ENCODE measurements at places on chromosomes 11 and 22.

- peak; percentile 25 for ATAC-seq
Observed at GRCh38 chr11:21446939-21447590, 745.8 kb upstream of the ANO5 start.

DNA sequence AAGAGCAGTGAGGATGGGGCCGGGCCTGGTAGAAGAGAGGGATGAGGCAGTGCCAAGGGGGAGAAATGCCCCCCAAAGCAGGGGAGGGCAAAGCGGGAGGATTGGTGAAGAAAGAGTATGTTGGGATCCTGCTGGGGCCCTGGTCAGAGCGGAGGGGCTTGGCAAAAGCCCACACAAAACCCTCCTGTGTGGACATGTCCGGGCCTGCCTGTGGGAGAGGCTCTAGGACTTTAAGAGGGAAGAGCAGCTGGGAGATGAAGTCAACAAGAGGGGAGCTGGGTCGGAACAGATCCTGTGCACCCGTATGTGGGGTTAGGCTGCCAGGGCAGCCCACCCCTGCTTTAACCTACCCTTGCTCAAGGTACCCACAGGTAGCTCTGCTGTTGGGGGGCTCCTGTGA, 25.8 kb downstream of the ART5 start:
- no peak for ATAC-seq

GRCh38 chr11:64007160-64007628, 21.0 kb downstream of the OTUB1 start:
- ATAC-seq: peak; percentile 49

GRCh38 chr11:31869986-31870385, 58.9 kb upstream of the PAX6 start:
- ATAC-seq: no peak

- peak; percentile 76 for ATAC-seq
Observed at GRCh38 chr11:132540581-132540980, 991.7 kb downstream of the OPCML start.

DNA sequence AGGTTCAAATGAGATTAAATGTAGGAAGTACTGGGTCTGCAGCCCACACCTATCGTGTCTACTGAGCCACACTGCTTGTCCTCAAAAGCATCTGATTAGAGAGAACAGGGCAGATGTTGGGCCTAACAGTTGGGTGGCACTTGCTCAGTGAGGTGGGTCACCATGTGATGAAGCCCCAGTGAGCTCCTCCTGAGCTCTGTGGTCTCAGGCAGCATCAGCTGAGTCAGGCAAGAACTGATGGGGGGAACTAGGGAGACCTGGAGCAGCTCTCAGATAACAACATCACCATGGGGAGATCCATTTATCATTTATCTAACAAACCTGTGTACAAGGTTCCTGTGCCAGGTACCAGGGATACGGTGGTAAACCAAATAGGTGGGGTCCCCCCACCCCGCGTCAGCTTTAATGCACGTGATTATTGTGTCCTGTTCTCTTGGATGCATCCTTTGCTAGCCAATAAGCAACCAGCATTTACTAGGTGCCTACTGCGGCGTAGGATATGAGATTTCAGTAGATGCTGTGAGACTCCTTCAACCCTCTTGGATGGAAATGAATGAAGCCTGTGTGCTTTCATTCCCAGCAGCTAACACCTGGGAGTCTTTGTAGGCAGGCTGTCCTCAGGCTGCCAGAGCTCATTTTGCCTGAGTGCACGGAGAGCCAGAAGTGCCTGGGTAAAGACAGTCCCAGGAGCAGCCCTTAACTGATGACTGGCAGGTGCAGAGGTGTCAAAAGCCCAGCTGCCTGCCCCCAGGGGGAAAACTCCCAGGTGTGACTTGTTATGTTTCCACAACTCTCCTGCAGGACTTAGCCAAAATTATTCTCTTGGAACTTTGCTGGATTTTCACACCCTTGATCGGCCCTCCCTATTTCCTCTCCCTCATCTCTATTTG, 73.6 kb upstream of the NARS2 start:
- no peak for ATAC-seq

- no peak for ATAC-seq
Observed at GRCh38 chr11:75553889-75554257, 8.2 kb upstream of the SERPINH1 start.

DNA sequence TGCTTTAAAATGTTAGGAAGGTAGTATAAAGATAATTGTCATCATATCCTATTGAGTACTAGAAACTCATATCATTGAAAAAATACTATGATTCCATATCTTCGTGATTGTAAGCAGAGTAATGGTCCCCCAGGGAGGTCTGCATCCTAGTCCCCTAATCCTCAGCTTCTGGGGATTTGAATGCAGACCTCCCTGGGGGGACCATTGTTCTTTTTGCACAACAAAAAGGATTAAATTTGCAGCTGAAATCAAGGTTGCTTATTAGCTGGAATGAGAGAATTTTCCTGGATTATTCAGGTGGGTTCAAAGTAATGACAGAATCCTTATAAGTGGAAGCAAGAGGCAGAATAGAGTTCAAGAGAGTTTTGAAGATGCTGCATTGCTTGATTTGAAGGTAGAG, 26.1 kb upstream of the MS4A6A start:
- ATAC-seq: no peak

- peak; percentile 80 for ATAC-seq
Observed at GRCh38 chr11:128290106-128290840, 297.1 kb downstream of the ETS1 start.

- ATAC-seq: no peak
Observed at GRCh38 chr11:19332476-19332875, 91.7 kb upstream of the E2F8 start.
